Non-pigmented ciliary epithelial cell (primary cell): ENCODE measurements at places on chromosomes 3 and 15.

DNA sequence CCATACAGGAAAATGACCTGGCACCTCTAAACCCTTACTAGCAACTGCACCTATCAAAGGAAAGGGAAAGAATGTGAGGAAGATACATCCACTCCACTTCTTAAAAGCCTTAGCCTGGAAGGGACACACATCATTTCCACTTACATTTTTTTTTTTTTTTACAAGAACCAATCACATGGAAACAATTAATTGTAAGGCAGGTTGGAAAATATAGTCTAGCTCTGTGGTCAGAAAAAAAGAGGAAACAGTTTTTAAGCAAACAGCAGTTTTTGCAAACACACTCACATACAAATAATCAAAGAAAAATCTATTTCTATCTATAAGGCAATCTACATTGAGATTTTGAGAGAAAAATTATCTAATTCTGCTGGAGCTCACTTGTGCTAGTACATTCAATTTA lies 98.9 kb upstream of the SPRED1 start:
- DNase-seq, result no peak

GRCh38 chr3:161920196-161920595 lies 423.6 kb downstream of the OTOL1 start:
- DNase-seq, result no peak

GRCh38 chr3:111585217-111585616 lies 9.9 kb downstream of the ZBED2 start:
- no peak for DNase-seq

DNA sequence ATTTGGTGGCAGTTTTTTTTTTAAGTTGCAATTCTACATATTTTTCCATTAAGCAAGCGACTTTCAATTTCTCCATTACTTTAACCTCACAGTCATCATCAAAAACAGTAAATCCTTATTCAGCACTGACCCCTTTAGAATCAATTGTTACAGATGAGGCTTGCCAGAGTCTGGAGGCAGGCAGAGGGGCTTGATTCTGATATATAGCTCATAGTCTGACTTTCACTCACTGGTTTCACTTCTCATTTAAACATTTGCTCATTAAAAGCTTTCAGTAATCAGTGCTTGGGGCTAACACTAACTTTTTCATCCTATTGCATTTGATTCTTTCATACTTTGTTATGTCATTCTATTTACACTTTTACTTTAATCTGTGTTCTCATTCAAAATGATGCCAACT lies 88.4 kb downstream of the PYDC2 start:
- DNase-seq, result no peak

GRCh38 chr15:82807920-82808633 lies 1.4 kb upstream of the WHAMM start:
- DNase-seq, result no peak

DNA sequence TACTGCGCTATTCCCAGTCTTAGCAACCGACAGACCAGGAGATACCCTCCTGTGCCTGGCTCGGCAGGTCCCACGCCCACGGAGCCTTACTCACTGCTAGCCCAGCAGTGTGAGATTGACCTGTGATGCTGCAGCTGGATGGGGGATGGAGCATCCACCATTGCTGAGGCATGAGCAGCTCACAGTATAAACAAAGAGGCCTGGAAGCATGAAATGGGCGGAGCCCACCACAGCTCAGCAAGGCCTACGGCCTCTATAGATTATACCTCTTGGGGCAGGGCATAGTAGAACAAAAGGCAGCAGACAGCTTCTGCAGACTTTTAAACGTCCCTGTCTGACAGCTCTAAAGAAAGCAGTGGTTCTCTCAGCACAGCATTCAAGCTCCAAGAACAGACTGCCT lies 160.3 kb downstream of the ANXA2 start:
- DNase-seq, result no peak

GRCh38 chr3:157906627-157907026 lies 199.6 kb downstream of the SHOX2 start:
- no peak for DNase-seq

DNA sequence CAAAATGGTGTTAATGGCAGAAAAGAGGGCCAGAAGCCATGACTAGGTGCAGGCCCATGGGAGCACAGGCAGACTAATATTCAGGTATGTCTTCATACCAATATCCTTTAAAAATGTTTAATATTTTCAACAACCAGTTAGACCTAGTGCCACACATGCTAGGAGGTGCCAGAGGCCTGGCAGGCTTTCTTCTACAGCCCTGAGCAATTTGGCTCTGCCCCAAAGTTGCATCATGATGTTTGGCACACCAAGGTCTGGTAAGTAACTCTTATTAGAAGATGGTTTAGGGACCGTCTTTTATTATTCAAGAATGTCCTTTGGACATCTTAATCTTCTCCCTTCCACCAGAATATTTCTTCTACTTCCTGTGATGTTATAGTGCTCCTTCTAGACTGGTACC lies 34.8 kb downstream of the MITF start:
- no peak for DNase-seq

DNA sequence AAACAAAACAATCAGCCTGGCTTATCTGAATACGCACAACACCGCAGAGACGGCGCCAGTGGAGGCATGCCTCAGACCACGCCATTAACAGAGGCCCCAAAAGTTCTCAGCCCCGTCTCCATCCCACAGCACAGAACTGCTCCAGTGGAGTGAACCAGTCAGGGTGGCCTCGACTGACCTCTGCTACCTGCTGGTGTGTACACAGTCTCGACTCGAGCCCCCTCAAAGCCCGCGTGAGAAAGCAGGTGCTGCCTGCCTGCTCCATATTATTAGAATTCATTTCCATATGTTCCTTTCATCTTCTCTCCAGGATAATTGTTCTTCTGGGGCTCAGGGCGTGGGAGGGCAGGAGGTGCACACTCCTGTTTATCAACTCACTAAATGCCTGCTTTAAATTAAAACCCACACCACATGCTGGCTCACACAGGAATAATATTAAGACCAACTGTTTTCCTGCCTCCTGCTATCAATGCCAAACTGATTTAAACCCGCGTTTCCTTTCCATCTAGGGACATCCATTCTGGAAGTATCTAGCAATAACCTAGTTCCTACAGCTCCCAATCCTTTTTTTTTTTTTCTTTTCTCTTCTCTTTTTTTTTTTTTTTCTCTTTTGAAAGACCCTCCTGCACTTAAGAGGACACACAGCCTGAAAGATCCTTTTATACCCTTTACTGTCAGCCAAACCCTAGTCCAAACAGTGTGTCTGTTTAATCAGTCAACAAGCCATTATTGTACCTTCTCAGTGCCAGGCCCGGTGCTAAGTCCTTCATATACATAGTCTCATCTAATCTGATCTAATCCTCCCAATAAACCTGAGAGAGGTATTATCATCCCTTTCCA lies 101.2 kb downstream of the TLE3 start:
- no peak for DNase-seq

DNA sequence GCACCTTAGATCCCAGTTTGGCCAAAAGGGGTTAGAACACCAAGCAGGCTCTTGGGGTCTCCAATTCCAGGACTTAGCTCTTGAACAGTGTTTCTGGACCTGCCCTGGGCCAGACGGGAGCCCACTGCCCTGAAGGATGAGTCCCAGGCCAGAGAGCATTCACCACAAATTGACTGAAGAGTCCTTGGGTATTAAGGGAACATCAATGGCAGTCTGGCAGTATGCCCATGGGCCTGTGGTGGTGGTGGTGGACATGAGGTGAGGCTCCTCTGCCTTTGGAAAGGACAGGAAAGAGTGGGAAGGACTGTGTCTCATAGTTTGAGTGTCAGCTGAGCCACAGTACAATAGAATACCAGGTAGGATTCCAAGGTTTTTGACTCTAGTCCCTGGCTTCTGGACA lies 960.0 kb downstream of the DIPK2A start:
- no peak for DNase-seq

- no peak for DNase-seq
These were observed 64.2 kb upstream of the LINGO1 start for GRCh38 chr15:77696871-77697270.

GRCh38 chr3:123385981-123386380 lies 62.9 kb downstream of the ADCY5 start:
- DNase-seq, result no peak

GRCh38 chr3:109191421-109191820 lies 54.9 kb downstream of the C3orf85 start:
- DNase-seq, result no peak

DNA sequence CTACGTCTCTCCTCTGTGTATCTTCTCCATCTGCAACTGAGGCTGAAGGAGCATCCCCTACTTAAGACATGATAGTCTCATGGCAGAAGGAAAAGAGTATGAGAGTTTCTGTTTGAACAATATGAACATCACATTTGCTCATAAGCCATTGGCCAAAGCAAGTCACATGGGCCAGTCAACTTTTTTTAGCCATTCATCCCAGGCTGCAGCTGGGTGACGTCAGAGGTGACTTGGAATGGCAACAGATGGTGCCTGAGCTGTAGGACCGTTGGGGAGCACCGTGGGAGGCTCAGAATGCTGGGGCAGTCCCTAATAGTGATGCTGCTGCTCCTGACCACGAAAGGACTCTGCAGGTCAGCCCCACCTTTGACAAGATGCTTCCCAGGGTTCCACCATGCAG lies 58.7 kb downstream of the CRTC3 start:
- DNase-seq, result no peak

DNA sequence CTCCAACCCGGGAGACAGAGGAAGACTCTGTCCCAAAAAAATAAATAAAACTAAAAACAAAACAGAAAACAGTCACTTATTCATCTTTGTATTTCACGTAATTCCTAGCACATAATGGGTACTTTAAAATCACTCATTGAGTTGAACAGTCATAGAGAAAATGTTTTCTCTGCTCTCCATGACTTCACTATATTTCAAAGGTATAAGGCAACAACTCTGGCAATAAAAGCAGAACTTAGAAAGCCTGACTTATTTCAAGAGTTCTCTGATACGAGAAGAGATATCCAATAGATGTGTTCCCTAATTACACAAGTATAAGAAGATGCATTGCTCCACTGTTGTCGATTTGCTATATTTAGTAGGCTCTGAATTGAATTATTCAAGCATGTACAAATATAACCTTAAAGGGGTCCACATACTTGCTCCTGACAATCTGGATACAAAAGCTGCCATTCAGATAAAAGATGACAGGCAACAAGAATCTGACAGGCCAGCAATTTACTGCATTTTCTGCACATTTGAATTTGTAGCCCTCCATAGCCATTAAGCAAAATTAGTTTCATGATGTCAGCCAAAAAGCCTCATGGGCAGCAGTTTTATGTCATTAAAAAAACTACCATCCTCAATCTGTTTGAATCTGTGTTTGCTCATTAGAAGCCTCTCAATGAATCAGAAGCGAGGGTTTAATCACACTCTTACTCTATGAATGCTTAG lies 47.9 kb downstream of the PEAK1 start:
- DNase-seq, result no peak

GRCh38 chr3:154178172-154178571 lies 57.0 kb downstream of the ARHGEF26 start:
- DNase-seq, result no peak

- no peak for DNase-seq
These were observed 686.5 kb downstream of the ROBO1 start for GRCh38 chr3:79081335-79081734.

GRCh38 chr15:93779341-93779740 lies 452.0 kb upstream of the MCTP2 start:
- DNase-seq, result no peak

DNA sequence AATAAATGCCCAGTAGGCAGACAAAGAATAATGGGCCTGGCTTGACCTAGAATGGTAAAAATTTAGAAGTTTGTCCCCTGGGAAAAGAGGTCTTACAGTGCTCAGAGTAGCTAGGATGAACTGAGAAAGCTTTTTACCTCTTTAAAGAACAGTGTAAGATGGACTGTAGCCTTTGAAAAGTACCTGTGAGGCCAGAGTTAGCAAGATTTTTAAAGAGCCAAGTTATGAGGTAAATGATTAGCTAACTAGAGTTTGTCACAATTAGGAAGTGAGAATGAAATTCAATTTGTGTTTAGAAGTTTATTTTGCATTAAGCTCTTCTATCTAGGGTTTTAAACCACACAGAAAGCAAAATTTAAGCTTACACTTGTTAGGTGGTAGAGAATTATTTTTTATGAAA lies 480.9 kb downstream of the ZIC1 start:
- DNase-seq, result no peak

DNA sequence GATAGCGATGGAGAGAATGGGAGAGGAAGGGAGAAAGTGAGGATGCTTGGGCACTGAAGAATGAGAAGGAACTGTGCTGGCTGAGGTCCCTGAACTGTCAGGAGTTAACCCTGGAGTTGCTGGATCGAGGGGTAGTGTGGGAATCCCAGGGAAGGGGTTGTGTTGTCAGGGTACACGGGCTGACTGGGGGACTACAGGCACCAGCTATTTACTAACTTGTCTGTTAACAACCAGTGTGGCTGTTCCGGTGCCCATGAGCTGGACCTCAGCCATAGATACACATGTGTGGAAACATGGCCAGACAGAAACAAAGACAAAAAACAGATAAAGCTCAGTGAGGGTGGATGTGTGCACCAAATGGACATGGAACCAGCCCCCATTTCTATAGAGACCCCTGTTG lies 55.1 kb downstream of the GASK1A start:
- DNase-seq, result no peak

GRCh38 chr3:66052721-66053549 lies 14.2 kb upstream of the MAGI1 start:
- no peak for DNase-seq

DNA sequence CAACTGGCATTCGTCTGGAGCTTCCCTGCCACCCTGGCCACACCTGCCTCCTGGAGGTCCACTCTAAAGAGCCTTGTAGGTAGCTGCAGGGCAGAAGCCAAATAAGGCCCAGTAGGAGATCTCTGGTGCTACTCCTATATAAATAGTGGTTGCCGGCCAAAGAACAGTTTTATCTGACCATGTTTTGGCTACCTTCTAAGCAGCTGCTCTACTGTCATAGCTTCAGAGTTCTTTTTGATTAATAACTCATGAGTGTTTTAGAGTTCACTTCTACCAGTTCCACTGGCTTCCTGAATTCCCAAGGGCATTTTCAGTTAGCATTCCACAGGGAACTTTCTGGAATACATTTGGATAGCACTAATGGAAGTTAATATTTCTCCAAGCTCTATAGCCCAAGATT lies 154.6 kb downstream of the B3GALNT1 start:
- DNase-seq, result no peak

GRCh38 chr15:89754361-89755154 lies 3.5 kb upstream of the MESP1 start:
- DNase-seq, result no peak

DNA sequence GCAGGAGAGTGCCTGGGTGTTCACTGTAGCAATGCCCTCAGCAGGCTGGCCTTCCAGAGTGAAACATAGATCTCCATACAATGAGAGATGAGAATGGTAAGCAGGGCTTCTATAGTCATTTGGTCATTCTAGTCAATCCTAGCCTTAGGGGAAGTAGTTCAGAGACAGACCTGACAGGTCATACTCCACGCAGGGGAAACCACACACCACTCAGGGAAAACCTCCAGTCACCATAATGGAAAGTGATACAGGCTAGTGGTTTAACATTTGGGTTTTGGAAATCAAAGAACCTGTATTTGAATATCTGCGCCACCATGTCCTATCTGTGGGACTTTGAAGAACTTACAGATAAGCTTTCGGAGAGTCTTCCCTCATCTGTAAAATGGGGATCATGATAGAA lies 425.7 kb upstream of the PPP2R3A start:
- DNase-seq, result no peak

GRCh38 chr3:155244216-155244615 lies 49.3 kb downstream of the STRIT1 start:
- DNase-seq, result no peak

GRCh38 chr3:155676252-155676981 lies 68.5 kb downstream of the PLCH1 start:
- DNase-seq, result no peak
